ENCODE measurements at places on chromosomes 5 and 9.

GRCh38 chr9:30534455-30534854 lies 1850.0 kb upstream of the ACO1 start:
- DNase-seq, result no peak

DNA sequence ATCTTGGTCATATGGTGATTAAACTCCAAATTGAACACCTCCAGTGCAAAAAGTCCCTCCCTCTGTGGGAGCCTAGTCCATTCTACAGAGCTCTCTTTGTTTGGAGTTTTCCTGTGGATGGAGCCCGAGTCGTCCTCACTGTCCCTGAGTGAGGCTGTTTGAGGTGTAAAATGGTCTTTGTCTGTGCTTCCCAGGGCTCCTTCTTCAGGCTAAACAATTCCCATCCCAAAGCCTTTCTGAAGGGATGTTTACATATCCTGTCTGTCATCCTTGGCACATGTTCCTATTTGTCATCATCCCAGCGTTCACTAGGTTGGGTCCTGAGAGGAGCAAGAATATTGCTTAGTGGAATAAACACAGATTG lies 68.9 kb downstream of the COL27A1 start:
- DNase-seq, result peak; percentile 1

DNA sequence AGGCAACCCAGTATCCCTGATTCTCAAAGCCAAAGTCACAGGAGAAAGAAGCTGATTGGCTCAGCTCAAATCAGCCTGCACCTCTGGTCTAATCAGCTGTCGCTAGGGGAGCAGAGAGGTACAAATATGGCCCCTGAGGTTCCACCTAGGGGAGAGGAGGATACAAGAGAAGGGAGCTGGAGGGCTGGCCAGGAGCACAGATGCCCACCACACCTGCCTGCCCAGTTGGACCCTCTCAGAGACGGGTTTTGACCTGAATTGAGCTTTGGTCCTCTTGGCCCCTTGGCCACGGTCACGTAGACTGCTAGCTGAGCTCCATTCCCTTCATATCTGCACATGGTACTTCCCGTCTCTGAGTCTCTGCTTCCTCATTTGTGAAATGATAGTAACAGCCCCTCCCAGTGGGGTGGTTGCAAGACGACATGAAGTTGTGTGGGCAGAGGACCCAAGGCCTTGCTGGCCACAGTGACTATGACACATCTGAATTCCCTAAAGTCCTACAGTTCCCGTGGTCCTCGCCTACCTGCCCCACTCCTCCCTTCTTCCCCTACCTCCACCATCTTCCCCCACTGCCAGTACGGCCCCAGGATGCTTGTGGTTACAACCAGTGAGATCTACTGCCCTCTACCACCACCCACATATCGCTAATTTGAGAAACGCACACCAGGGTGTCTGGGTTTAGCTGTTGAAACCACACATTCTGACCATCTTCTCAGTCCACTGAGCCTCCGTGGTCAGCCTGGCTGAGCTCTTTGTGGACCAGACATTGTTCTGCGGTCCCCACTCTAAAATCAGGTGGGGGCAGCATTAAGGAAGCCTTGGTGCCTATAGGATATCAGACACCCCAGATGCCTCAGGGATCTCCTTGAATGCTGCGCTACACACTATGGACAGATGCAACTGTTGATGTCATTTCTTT lies 60.3 kb upstream of the NEK6 start:
- peak; percentile 83 for DNase-seq

GRCh38 chr9:8262625-8263622 lies 463.3 kb upstream of the DMAC1 start:
- DNase-seq, result no peak

Data from pons (tissue), 1 donor.